Left lung (tissue), 14 donors: ENCODE measurements at places on chromosomes 5 and 9. TPM values are rescaled to one million over a fixed set of nuclear protein-coding genes. Genes with fewer than 3 reads are reported as not detected.

DNA sequence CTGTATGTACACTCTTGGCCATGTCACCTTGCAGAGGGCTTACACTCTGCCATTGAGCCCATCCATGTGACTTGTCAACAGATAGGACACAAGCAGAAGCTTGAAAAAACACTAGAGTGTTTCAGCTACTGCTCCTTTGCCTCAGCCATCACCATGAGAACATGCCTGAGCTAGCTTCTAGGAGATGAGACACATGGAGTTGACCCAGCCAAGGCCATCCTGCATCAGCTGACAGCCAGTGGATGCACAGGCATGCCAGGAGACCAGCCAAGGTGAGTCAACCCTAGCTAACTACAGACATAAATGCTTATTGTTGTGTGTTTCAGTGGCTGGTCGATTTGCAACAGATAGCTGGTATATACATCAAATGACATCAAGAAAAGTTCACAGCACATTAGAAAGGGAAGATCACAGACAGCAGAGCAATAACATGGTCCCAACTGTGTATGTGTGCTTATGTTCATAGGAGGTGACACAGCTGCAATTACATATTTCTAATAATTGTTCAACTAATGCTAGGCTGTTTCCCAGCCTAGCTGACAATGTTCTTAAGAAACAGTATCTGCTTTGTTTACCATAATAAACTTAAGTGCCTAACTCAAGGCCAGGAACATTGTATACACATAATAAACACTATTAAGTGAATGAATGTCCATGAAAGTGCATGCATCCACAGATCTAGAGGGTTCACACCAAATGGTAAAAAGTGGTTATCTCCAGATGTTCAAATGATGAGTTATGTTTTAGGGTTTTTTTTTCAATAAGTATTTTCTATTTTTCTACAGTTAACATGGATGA is 105.7 kb downstream of the SPOCK1 start:
- DNase-seq, result no peak

Gene AQP3
- 30.3 TPM for polyA plus RNA-seq

DNA sequence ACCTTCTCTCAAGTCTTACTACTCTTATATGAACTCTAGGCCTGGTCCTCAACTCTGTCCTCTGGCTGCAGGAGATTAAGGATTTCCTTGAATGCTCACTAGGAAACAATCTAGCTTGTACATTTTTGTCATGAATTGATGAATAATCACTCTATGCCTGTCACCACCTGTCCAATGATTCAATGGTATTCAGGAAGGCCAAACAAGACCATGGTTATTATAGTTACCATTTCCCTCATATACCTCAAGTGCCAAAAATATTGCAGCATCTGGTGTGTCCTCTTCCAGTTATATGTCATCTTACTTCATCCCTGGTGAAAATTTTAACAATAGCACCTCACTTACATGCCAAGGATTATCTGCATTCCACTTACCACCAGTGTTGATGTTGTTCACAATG is 179.0 kb upstream of the MOCS2 start:
- no peak for DNase-seq

GRCh38 chr9:16191691-16192402 is 639.0 kb downstream of the CCDC171 start:
- peak; percentile 66 for DNase-seq

DNA sequence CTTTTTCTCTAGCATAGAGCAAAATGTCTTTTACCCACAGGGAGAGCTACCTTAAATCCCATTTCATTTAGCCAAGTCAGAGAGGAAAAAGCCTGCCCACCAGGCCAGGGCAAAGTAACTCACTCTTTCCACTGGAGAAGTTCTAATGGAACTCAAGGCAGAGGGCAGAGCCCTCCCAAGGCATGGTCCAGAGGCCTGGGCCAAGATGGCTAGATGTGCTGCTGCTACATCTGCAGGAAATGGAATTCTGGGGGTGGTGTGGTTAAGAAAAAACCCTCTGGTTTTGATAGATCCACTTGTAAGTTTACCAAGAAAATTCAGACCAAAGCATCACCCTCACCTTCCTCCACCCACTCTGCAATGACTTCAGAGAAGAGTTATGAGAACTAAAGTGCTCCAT is 37.3 kb downstream of the CSF2 start:
- no peak for DNase-seq

DNA sequence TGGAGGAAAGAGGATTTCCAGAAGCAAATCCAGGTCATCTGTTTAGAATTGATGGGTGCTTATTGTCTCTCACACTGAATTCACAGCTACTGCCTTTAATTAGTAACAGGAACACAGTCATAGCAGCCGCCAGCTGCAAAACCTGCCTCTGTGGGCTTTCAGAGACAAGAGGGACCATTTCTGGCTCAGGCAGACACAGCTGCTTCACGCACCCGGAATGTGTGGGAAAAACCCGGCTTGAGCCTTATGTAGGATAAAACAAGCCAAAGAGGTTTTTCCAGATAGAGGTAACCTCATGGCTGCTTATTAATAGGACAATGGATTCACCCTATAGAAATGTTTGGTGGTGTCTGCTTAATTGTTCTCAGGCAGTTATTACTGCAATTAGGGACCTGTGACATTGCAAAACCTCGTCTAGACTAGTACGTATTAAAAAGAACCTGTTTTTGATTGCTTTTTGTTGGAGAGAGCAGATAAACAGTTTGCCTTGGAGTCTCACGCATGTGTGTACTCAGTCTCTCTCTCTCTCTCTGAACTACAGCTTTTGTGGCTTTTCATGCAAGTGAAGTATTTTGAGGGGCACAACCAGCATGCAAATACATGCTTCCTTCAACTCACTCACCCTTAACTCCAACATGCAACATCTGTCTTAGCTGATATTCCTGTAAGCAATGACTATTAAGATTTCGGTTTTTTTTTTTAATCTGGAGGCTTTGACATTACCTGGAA is 302.7 kb downstream of the PLK2 start:
- no peak for DNase-seq

Gene UBE2QL1
- 0.32 TPM for polyA plus RNA-seq

GRCh38 chr9:88587182-88587581 is 52.2 kb downstream of the NXNL2 start:
- no peak for DNase-seq

- no peak for DNase-seq
Measured at GRCh38 chr9:37565661-37566618, 10.2 kb downstream of the FBXO10 start.

DNA sequence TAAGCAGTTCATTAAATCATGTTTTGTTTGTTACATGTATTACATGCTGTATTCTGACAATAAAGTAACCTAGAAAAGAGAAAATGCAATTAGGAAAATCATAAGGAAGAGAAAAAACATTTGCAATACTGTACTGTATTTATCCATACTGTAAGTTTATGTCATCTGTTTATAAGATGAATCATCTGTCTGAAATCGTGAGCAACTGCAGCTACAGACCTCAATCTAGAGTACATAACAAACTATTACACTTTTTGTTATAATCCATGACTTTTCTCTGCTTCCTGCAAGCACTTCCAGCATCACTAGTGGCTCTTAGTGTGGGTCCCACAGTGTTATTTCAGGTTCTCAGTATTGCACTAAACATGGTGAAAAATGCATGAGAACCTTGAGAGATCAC is 144.4 kb upstream of the NR4A3 start:
- no peak for DNase-seq

- no peak for DNase-seq
Measured at GRCh38 chr9:122134822-122135528, 24.6 kb downstream of the NDUFA8 start.

DNA sequence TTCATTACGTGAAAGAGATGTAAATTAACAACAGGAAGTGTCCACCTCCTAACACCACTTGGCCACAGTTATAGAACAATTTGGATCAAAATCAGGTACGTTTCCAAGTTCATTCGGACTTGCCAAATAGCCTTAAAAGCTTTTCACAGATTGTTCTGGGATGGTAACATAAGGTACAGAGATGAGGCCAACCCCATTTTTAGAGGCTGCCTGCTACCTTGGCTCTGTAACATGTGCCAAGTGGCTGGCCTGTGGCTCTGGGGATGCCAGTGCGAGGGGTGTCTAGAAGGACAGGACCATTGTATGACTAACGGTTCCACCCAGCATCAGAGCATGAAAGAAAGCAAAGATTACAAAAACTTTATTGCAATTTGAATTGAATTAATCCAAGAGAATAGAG is 91.0 kb downstream of the LHFPL2 start:
- DNase-seq, result no peak

Gene HSD17B3
- 0.52 TPM for polyA plus RNA-seq
